ENCODE measurements at places on chromosomes 2 and 18. TPM values are rescaled to one million over a fixed set of nuclear protein-coding genes. Genes with fewer than 3 reads are reported as not detected.

The ELOA2 gene
- total RNA-seq = not detected

The NCKAP5 gene
- total RNA-seq = 14.4 TPM

The CPO gene
- 0.53 TPM for total RNA-seq

The LAMA1 gene
- 2.9 TPM for total RNA-seq

The PAX8 gene
- total RNA-seq = 0.26 TPM

The SPATA3 gene
- total RNA-seq = not detected

The CMPK2 gene
- total RNA-seq = 8.9 TPM

The HOXD8 gene
- total RNA-seq = 12.3 TPM

GRCh38 chr2:134080386-134081089 lies 173.3 kb upstream of the MGAT5 start:
- no peak for DNase-seq

GRCh38 chr2:158932131-158932645 lies 36.3 kb upstream of the TANC1 start:
- DNase-seq = no peak

- no peak for DNase-seq
Observed at GRCh38 chr2:132757676-132758075, 87.7 kb upstream of the LYPD1 start.

DNA sequence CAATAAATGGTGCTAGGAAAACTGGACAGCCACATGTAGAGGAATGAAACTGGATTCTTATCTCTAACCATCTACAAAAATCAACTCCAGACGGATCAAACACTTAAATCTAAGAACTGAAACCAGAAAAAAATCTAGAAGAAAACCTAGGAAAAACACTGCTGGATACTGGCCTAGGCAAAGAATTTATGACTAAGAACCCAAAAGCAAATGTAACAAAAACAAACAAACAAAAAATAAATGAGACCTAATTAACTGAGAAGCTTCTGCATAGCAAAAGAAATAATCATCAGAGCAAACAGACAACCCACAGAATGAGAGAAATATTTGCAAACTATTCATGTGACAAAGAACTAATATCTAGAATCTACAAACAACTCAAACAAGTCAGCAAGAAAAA lies 314.0 kb upstream of the REV1 start:
- DNase-seq = no peak

DNA sequence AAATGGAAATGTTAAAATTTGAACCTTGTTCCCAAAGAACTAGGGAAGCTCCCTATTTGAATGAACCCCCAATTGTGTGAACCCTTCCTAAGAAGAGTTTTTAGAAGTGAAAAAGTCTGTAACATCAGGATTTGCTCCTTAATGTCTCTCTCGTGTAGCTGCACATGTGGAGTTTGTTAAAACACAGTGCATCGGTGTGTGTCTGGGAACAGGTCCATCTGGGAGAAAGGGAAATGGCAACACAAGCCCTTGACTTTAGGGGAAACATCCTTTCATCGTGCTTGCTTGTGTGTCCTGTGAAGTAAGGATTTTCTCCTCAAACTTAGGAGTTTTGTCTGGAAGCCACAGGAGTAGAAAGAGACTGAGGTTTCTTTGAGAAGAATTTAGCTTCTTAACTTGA lies 203.9 kb downstream of the PRKCE start:
- DNase-seq = no peak

DNA sequence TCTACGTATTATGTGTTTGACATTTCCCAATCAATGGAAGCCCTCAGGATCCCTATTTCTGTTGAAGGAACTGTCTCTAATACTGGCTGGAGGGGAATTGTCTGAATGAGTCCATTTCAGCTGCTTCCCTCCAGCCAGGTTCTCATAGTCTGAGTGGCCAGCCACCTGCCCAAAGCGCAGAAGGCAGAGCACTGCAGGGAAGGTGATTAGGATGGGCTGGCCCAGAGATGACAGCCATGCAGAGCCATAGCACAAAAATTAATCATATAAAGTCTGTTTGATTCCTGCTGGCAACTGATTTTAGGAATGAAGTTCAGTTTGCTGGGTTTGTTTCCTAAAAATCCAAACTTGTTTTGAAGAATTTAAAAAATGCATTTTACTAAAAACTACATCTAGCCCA lies 327.1 kb downstream of the ETAA1 start:
- DNase-seq = no peak

DNA sequence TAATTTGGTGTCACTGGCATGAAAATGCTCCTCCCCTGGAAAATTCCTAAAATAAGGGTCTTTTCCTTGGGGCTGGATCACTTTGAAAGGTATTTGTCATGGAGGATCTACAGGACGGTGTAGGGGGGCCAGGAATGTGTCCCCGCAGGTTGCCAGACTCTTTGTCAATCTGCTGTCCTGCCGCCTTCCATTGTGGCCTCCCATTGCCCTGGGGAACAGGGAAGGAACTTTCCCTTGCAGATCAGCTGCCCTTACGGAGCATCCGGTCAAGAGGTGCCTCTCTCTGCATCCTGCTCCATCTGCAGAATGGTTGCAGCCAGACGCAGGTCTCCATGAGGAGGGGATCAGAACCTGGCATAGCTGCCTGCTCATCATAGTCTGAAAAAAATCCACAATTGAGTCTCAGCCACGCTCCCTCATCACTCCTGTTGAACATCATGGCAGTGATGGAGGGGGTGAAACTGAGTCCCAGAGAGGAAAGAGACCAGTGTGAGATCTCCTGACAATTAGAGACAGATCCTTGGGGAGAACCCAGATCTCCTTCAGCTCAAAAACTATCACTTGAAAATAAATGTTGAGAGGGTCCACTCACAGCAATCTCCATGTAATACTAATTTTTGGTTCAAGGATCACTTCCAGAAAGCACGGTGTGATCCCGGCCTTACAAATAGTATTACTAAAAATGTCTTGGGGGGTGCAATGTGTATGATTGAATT lies 244.8 kb downstream of the MYCN start:
- DNase-seq = no peak

DNA sequence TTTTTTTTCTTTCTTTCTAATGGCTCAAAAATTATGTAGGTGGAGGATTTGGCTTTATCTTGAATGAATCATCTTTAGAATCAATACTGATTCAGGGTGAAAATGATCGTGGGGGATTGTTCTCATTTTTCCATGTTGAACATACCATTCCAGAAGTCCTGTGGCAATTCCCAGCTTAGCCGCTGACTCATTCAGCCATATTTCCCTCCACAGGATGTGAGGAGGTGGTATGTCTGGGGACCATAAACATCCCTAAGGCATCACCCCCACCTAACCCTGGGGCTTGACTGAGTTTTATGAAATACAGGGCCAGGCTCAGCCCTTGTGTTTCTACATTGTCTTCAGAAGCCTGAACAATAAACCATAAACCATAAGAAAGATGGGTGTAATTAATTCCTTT lies 92.7 kb upstream of the FN1 start:
- no peak for DNase-seq

DNA sequence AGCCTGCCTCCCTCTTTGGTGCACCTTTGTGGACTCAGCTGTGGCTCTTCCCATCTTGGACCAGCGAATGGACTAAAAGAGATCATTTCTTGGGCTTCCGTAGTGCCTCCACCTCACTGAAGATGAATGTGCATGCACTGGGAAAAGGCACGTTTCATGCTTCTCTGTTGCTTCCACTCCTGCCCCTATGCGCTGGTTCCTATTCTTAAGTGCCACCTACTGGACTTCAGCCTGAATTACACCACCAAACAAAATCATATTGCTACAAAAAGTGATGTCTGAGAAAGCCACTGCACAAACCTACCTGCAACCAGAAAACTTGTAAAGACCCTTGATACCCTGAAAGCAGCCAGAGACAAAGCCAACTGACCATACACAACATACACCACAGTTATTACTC lies 695.6 kb downstream of the TSN start:
- DNase-seq = no peak
